ENCODE measurements at places on chromosomes 1 and 21.

- DNase-seq: peak; percentile 39
Measured at GRCh38 chr1:191022856-191023255, 545.2 kb upstream of the BRINP3 start.

DNA sequence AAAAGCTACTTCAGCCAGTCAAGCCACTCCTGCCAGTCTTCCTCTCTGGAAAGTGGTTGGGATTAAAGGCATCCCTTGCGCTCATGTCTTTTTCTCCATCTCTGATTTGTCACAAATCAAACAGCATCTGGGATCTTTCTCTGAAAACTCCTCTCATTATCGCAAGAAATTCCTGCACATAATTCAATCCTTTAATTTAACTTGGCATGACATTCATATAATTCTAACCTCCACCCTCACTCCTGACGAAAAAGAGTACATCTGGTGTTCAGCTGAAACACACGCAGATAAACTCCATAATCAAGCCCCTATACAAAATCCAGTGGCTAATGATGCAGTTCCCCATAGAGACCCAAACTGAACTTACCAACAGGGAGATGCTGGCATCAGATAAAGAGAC is 19.4 kb upstream of the SLC2A5 start:
- DNase-seq: no peak

DNA sequence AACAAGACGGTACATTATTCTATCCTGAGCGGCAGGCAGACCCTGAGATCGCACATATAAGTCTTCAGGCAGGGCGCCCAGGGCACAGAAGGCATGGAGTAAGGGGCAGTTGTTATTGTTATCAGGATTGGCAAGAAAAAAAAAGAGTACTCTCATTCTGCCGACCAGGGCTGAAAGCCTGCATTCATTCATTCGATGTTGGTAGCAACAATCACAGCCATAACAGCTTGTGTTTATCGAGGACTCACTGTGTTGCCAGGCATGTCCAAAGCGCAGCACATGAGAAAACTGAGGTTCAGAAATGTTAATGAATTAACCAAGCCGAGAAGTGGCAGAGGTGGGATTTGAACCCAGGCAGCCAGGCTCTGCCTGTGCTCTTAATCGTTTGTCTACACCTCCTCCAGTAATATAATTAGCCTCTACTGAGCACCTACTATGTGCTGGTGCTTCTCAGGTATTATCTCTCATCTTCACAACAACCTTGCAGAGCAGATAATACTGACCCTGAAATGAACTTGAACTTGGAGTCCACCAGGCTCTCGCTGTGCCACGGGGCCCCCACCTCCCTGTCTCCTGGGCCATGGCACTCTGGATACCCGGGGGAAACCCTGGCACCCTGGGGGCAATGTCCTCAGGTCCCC is 56.2 kb downstream of the TAS1R2 start:
- DNase-seq: no peak

DNA sequence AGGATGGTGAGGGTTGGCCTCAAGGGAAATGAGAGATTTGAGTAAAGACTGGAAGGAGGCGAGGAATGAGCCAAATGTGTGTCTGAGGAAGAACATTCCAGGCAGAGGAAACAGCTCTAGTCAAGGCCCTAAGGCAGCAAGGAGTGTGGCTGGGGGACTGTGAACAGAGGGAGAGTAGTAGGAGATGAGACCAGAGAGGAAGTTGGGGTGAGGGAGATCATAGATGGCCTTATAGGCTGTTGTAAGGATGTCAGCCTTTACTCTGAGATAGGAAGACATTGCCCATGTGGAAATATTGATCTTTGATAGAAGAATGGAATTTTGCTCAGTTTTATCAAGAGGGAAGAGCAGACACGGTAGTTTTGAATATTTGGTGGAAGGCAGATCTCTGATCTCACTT is 55.2 kb upstream of the ARTN start:
- DNase-seq: peak; percentile 22

- DNase-seq: no peak
Measured at GRCh38 chr1:164901031-164901430, 342.0 kb downstream of the PBX1 start.

DNA sequence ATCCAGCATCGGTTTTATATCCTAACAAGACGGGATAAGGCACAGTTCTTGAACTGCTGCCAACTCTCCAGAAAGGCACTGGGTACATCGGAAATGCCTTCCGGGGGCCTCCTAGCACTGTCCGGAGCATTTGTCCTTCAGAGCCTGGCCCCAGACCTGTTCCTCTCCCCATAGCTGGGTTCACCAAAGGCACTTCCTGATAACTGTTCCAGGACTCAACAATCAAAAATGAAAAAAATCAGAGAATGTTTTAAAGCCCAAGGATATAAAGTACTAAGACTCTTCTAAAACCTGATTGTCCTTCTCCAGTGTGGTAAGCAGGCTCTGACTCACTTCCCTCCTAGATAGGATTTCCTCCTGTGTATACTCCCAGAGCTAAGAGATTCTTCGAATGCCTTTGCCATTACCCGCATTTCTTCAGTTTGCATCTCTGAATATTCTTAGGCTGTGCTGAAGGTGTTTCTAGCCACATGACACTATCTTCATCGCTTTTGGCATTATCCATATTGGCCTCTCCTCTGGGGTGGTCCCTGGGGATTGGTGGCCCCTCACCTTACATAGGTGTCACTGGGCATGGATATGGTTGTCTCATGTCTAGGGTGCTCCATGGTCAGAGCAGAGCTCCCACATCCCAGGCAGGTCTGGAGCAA is 112.9 kb downstream of the ZBTB18 start:
- peak; percentile 96 for DNase-seq

GRCh38 chr1:101920577-101920976 is 76.1 kb downstream of the OLFM3 start:
- no peak for DNase-seq

- DNase-seq: peak; percentile 13
Measured at GRCh38 chr1:228445843-228446650, 29.4 kb upstream of the TRIM17 start.

GRCh38 chr21:31405604-31406003 is 61.5 kb upstream of the TIAM1 start:
- DNase-seq: no peak

- DNase-seq: no peak
Measured at GRCh38 chr1:29183287-29183686, 1.6 kb upstream of the SRSF4 start.

- DNase-seq: no peak
Measured at GRCh38 chr1:115183158-115183557, 93.9 kb upstream of the TSPAN2 start.

GRCh38 chr1:199242147-199242546 is 603.3 kb downstream of the PTPRC start:
- DNase-seq: no peak

- no peak for DNase-seq
Measured at GRCh38 chr1:192657760-192658159, 21.8 kb downstream of the RGS13 start.

DNA sequence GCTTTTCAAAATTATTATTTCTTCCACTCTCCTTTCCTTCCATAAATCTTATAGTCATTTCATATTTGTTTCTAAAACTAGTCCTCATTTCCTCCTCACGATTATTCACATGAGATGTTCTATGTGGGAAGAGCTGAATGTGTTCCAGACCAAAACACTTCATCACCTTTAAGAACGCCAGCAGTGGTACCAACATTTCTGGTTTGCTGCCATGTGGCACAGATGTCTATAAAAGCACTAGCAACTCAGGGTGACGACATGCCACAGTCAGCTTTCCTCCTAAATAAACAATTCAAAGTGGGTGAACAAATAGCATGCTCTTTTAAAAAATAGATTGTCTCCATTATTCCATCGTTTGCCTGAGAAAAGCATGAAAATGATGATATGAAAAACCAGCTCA is 1217.8 kb upstream of the ADGRL2 start:
- DNase-seq: peak; percentile 9

DNA sequence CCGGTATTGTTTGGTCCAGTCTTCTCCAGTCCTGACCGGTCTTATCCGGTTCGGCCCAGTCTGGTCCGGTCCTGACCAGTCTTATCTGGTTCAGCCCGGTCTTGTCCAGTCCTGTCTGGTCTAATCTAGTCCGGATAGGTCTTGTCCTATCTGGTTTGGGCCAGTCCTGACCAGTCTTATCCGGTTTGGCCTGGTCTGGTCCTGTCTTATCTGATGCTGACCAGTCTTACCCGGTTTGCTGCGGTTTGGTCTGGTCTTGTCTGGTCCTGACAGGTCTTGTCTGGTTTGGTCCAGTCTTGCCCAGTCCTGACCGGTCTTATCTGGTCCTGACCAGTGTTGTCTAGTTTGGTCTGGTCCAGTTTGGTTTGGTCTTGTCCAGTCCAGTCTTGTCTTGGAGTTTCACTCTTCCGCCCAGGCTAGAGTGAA is 30.1 kb downstream of the DHX9 start:
- DNase-seq: no peak

DNA sequence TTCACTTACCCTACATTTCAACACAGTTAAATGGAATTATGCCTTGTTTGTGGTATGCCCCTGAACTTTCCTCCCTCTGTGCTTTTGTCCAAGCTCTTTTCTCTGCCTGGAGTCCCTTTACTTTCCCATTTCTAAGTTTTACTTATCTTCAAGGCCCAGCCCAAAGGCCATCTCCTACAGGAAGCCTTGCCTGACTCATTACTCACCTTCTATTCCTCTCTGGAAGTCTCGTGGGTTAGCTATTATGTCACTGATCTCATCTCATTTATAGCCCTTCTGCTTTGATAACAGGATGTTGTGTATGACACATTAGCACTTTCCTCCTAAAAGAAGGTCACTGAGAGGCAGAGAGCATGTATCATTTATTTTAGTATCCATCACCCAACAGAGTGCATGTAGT is 78.8 kb upstream of the CD1D start:
- peak; percentile 25 for DNase-seq

DNA sequence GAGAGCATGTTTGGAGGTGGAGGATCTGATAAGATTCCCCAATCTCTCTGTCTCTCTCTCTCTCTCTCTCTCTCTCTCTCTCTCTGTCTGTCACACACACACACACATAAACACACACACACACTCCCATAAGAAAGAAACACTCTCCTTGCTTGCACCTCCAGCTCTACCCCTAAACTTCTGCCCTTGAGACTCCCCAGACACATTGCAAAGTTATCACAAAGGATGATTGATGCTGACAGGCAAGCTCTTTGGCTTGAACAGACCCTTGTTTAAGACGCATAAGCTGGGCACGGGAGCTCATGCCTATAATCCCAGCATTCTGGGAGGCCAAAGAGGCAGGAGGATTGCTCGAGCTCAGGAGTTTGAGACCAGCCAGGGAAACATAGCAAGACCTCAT is 78.2 kb downstream of the NAV1 start:
- no peak for DNase-seq

DNA sequence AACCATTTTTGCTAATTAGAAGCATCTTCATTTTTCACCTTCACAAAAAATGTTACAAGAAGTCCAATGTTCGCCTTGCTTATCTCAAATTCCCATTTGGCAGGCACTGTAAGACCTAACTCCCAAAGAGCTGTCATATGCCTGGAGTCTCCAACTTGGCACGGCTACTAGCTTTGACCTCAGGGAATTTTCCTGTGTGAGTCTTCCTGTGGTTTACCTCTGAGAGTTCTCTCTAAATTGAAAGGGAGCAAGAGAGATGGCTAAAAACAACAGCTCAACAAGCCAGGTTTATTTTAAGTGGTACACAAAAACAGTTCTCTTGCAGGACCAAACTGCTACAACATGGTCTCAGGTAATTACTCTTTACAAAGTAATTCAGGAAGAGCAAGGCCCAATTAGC is 756.0 kb upstream of the ADGRL2 start:
- DNase-seq: peak; percentile 2

- DNase-seq: peak; percentile 90
Measured at GRCh38 chr1:75765697-75766355, 20.2 kb upstream of the RABGGTB start.

DNA sequence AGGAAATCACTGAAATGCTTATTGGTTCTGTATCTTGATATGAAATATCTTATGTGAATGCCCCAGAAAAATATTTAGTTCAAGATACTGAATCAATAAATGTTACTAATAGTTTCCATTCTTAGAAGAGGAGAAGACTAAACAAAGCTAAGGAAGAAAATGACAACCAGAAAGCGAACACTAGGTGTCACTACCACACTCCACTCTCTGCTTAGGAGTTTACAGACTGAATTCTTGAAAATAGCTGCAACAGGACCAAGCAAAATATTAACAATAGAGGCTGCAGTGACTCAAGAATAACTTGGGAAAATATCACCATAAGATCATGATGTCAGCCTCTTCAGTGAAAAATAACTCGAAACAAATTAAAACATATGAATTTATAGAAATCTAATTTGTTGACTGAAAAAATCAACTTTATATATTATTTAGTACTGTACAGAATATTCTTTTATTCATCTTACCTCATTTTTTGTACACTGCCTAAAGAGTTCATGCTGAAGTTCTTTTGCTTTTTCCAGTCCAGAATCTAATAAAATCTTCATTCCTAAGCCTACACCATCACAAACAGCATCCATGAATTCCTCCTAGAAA is 61.6 kb downstream of the KIF14 start:
- DNase-seq: peak; percentile 56

GRCh38 chr1:222387007-222387814 is 160.7 kb downstream of the HHIPL2 start:
- peak; percentile 34 for DNase-seq

DNA sequence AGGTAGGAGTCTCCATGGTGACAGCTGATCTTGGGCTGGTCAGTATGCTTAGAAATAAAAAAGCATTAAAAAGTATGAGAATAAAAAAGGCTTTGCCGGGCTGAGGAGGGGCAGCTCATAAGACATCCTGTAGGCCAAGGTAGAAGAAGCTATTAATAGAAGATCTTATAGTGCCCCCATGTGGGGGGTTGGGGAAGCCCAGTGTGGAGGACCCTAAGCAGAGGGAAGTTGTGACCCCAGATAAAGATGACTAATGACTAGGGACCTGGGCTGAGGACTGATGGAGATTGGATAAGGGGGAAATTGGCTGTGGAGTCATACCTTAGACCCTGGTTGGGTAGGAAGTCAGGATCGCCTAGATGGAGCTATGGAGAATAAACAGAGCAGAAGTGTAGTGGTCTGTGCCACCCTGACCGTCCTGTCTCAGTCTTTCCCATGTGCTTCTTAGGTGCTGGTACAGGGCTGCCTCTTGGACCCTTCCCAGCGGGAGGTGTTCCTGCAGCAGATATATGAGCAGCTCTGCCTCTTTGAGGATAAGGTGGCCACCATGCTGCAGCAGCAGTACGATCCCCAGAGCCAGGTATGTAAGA is 25.0 kb downstream of the SZT2 start:
- DNase-seq: peak; percentile 56

GRCh38 chr1:71921935-71922559 is 360.3 kb downstream of the NEGR1 start:
- DNase-seq: no peak

DNA sequence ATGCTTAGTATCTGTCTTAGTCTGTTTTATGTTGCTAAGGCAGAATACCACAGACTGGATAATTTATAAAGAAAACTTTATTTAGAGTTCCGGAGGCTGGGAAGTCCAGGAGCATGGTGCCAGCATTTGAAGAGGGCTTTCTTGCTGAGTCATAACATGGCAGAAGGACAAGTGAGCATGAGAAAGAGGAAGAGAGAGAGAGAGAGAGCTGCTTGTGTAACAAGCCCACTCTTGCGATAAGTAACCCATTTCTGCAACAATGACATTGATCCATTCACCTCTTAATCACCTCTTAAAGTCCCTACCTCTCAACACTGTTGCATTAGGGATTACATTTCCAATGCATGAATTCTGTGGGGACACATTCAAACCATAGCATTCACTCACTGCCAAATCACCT is 11.7 kb upstream of the MYOCOS start:
- DNase-seq: no peak
